ENCODE measurements at places on chromosomes 13 and 19.

- DNase-seq = no peak
Observed at GRCh38 chr13:25980255-25980654, 71.6 kb downstream of the SHISA2 start.

DNA sequence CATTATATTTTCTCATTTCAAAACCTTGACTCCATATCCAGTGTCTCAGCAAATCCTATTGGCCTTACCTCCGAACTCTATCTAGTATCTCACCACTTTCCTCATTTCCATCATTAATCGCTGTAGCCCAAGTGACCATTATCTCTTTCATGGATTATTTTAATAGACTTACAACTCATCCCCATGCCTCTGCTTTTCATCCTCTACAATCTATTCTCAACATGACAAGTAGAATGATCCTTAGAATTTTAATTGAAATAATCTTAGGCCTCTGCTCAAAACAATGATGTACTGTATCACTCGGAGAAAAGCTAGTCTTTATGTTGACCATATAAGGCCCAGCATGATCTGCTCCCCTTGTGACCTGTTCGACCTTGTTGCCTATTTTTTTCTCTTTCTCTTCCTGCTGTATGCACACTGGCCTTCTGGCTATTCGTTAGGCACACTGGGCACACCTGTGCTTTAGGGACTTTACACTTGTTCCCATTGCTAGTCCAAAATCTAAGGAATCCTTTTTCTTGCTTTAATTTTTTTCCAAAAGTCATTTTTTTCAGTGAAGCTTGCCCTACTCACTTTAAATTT, 21.4 kb downstream of the DNAJC15 start:
- no peak for DNase-seq

DNA sequence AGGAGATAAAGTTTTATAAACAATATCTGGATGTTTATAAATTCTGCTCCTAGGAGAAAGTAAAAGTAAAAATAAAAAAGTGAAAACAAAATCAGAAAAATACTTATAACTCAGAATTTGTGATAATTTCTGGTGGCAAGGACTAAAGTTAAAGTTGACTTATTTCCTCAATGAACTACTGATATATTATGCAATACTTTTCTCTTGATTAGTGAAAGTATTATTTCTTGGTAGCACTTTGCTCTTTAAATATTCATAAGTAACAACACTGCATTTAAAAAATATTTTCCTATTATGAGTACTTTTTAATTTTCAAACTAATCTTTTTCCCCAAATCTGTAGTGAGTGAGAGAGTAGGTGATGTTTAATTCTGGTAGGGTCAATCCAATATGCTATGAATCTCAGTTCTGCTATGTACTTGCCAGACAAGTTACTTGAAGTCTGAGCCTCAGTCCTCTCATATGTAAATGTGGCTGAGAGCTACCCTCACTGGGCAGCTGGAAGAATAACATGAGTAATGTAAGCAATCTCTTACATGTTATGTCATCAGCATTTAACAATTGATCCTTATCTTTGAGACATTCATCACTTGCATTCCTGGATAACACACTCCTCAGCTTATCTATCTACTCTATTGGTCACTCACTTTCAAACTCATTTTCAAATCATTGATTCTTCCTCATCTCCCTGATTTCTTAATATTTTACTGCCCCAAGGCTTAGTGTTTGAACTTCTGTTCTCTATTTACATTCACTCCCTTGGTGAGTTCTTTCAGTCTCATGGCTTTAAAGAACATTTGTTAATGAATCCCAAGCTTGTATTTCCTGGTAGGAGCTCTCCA, 239.0 kb downstream of the RGCC start:
- no peak for DNase-seq

- DNase-seq = no peak
Observed at GRCh38 chr19:39448271-39448670, 2.9 kb downstream of the SUPT5H start.

- DNase-seq = no peak
Observed at GRCh38 chr13:106753251-106753650, 185.3 kb upstream of the ARGLU1 start.

DNA sequence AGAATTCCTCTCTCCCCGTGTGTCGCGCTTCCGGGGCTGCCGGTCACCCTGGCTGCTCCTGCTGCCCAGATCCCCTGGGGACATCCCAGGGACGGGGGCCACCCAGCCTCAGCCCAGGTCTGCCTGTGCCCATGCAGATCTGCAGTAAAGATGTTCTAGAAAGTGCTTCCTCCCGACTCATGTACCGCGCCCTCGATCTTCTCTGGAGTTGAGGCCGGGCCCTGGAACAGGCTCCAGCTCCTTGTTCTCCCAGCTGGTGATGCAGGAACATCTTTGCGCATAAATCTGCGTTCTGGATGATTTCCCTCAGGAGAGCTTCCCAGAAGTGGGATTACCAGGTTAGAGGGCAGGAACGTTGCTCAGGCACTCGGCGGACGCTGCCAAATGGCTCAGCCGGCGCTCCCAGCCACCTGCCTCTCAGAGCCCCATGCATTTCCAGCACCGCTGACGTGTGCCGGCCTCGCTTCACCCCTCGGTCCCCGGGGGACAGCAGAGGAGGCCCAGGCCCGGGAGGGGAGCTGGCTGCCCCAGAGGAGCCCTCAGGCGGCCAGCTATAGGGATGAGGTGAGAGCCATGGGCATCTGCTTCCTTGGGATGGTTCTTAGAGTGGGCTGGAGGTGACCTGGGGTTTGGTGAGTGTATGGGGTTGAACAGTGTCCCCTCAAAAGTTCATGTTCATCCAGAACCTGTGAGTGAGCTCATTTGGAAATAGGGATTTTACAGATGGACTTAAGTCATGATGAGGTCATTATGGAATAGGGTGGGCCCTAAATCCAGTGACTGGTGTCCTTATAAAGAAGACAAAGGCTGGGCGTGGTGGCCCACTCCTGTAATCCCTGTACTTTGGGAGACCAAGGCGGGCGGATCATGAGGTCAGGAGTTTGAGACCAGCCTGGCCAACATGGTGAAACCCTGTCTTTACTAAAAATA, 42.6 kb downstream of the CRTC1 start:
- DNase-seq = no peak

GRCh38 chr19:28009696-28010095, 1203.3 kb downstream of the UQCRFS1 start:
- no peak for DNase-seq

- DNase-seq = no peak
Observed at GRCh38 chr19:44954278-44954648, 917 bp upstream of the CLPTM1 start.

DNA sequence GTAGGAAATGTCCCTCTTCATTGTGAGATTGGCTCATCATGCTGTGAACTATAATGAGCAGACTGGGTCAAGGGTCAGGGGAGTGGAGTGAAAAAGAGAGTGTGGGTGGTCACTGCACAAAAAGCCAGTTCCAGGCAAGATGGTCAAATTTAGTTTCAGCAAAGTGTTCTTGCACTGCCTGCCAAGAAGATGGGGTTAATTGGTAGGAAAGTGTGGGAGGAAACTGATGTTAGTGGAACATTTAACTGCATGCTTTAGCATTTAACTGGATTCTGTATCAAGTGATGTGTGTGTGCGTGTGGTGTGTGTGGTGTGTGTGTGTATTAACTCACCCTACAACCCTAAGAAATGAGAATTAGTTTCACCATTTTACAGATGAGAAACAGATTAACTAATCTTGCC, 131.6 kb downstream of the COG6 start:
- no peak for DNase-seq

GRCh38 chr13:48234566-48235340, 1.7 kb downstream of the ITM2B start:
- DNase-seq = no peak

DNA sequence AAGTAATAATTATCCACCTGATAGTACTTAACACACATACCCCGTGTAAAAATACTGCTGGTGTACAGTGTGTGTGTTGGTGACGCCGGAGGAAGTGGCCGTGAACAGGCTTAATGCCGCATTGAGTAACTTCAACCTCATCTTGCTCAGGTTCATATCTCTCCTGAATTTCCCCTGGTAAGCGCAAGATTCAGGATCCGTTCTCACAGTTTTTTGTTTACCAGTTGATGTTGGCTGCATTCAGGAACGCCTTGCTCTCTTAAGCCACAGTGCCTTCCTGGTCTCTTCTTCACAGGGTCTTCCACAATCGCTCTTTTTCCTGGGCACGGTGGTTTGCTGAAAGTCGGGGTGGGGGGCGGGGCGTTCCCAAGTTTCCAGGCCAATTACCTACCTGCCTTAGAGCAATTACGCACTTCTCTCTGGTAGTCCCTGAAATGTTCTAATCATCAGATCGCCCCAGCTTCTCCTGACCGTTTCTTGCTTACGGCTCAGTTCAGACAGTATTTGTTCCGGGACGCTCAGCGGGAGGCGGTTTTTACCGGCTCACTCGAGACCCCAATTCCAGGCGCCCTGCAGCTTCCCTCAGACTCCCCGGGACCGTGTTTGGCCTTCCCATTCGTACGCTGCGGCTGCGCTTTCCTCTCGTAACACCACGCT, 706 bp upstream of the DNAJC3 start:
- DNase-seq = no peak

GRCh38 chr13:33183431-33184111, 102.0 kb downstream of the STARD13 start:
- no peak for DNase-seq

DNA sequence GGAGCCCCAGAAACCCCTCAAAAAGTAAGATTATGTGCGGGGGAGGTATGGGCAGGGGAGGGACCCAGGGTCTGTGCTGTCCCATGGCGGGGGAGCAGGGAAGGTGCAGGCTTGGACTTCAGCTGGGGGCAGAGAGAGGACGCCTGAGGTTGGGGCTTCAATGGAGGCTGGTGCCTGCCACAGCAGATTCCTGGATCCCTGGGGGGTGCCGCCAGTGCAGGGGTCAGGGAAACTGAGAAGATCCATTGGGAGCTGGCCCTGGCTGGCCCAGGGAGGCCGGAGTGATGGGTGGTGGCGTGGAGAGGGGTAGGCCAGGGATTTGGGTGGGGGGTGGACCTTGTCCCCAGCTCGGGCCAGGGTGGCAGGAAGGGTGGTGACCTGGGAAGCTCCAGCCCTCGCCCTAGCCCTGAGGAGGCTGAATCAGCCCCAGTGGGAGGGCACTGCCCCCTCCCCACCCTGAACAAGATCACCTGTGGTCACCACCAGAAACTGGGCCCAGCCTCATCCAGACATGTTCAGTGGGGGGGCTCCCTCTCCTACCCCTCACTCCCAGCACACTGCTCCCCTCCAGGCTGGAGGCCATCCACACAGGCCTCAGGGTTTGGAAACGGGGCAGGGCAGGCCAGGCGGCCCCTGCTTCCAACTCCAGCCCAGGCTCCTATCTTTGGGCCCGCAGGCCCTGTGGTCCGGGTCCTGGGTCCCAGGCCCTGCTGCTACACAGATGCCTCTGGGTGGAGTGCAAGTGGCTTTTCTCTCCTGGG, 1.4 kb downstream of the NKPD1 start:
- no peak for DNase-seq

- DNase-seq = no peak
Observed at GRCh38 chr19:1785310-1785709, 26.8 kb downstream of the ATP8B3 start.

GRCh38 chr13:100680131-100680530, 5.5 kb upstream of the TMTC4 start:
- DNase-seq = no peak

DNA sequence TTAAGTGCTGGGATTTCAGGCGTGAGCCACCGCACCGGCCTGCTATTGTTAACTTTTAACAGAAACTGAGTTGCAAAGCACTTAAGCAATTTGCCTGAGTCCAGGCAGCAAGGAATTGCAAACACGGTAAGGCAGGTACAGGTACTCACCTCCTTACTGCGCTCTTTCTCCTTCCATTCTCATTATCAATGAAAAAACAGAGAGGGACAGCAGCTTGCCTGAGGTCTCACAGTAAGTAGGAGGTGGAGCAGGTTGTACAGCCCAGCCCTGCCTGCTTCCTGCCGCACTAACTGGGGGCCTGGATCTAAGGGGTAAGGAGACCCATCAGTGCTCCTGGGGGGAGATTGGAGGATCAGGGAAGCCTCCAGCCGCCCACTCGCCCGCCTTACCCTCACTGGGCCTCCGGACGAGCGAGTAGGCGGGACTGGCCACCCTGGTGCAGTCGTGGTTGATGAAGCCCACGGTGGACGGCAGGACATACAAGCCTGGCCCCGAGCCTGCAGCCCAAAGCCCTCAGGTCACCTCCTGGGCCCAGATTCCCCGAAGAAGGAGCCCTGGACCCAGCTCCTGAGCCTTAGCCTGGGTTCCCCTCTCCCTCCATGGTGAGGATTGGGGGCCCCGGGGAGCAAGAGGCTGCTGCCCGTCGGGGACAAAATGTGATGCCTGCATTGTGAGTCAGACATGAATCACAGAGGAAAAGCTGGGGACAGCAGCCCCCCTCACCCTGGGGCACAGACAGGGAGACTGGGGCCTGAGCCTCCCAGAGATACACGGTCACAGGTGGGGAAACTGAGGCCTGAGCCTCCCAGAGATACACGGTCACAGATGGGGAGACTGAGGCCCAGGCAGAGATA, 11.4 kb upstream of the SHC2 start:
- DNase-seq = no peak

DNA sequence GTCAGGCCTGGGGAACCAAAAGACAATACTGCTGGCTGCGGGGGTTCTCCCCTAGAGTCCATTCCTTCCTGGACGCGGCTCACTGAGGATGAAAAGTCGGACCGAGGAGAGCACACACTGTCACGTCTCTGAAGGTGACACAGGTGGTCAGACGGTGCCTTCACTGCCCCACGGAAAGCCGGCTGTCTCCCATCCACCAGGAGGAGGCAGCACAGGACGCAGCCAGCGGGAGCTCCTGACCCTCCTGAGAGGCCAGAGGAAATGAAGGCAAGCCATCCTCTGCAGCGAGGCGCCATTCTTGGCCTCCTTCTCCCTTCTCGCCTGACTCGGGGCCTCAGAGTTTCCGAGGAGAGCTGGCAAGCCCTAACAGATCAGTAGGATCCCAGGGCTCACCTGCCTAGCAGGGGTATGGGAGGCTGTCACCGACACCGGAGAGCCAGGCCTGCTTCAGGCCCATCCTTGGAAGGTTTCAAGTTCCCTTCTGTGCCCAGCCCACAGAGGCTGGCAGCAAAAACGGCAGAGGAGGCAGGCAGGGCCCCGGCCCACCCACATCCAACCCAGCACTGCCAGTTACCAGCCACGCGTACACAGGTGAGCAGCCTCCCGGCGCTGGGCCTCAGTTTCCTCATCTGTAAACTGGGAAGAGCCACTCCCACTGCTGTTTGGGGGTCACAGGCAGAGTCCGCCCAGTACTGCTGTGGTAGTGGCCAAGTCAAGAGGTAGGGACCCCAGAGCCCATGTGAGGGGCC, 4.5 kb downstream of the REXO1 start:
- no peak for DNase-seq

DNA sequence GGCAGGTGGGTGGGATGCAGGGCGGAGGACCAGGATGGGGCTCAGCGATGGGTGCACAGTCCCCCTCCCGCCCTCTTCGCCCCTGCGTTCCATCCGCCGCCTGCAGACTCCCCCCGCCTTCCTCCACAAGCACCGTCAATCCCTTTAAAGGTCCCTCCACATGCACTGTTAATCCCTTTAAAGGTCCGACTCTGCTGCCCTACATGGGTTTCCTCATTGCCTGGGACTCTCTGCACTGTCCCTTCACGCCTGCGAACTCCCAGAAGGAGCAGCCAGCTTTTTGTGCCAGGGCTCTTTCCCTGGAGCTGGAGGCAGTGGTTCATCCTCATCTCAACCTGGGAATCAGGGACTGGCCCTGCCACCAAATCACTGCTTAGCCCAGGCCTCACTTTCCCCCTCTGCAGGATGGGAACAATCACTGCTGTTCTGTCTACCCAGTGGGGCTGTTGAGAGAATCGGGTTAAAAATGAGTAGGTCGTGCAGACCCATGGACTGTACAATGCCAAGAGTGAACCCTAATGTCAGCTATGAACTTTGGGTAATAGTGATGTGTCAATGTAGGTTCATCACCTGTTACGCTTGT, 20.4 kb downstream of the ZNF574 start:
- no peak for DNase-seq

All from stimulated activated CD8-positive, alpha-beta memory T cell treated with anti-CD3 and anti-CD28 coated beads, Interleukin-15, amount 100 ng/mL, for 1 hour (primary cell).